CD4-positive, alpha-beta T cell treated with Interferon gamma for 1 hour (primary cell): ENCODE measurements at places on chromosomes 7 and 10.
A peak's percentile ranks its signal among the peaks of the same experiment; 100 is the strongest.

DNA sequence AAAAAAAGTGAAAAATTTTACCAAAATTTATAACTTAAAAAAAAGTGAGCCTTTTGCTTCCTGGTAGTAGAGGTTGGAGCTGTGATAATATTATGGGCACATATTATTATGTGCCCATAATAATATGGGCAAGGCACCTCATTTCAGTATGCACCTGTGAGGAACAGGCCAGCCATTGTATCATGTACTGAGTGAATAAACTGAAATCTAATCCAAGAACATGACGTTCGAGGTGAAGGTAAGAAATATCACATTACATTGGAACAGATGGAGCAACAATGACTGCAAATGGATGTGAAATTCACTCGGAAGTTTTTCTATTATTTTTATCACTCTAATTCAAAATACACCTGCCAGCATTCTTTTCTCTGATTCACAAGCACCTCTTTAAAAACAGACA is 216.0 kb downstream of the KLF6 start:
- DNase-seq = no peak

GRCh38 chr10:87887548-87888289 is 24.3 kb downstream of the PTEN start:
- no peak for DNase-seq

GRCh38 chr7:128322040-128322643 is 21.6 kb downstream of the RBM28 start:
- peak; percentile 13 for DNase-seq

- no peak for DNase-seq
Measured at GRCh38 chr7:151100921-151101320, 14.6 kb downstream of the AGAP3 start.

DNA sequence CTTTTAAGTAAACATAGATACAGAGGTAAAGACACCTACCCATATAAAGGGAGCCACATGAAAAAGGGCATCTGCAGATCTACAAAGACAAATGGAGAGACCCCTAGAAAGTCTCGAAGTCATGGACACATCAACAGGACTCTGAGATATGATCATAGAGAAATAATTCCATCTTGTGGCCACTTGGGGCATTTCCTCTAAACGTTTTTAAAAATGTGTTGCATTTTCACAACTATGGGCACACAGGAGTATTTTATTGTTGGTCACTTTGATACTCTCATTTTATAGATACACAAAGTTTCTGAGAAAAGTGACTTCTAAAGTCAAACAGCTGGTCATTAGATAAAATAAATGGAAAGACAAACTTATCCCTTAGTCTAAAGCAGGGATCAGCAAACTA is 87.1 kb downstream of the CRTAC1 start:
- DNase-seq = no peak

DNA sequence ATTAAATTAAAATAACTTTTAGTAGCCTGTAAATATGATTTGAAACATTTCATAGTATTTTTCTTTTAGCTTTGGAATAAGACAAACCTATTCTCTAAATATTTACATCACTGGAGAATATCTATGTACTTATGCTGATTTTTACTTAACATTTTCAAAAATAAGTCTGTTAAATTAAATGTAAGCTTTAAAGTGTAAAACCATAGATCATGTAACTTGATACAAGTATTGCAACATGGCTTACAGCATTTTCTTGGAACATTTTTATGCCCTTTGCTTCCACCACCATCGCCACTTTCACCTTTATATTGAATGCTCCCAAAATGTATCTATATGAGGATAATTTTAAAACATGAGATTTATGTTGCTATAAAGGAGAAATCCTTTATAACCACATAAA is 427.1 kb downstream of the GFRA1 start:
- no peak for DNase-seq

- DNase-seq = no peak
Measured at GRCh38 chr10:99984211-99985034, 25.3 kb downstream of the DNMBP start.

- no peak for DNase-seq
Measured at GRCh38 chr10:44635176-44635575, 250.3 kb upstream of the CXCL12 start.

DNA sequence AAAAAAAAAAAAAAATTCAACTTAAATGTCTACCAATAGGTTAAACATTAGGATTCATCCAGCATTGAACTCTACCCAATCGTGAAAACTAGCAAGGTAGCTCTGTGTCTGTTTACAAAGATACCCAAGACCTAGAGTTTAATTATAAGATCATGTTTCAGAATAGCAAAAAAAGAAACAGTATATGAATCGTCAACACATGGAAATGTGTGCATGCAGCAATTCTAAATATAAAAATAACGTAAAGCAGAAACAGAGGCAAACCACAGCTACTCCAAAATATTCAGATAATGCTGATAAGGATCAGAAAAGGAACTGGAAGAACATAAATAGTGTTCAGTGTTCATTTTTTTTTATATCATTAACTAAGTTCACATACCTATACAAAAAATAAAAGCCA is 68.7 kb downstream of the AFAP1L2 start:
- no peak for DNase-seq

GRCh38 chr7:16065939-16066338 is 355.4 kb downstream of the CRPPA start:
- no peak for DNase-seq

- no peak for DNase-seq
Measured at GRCh38 chr7:66352071-66352470, 146.9 kb downstream of the TPST1 start.

GRCh38 chr7:129351320-129351719 is 82.9 kb upstream of the STRIP2 start:
- DNase-seq = no peak

DNA sequence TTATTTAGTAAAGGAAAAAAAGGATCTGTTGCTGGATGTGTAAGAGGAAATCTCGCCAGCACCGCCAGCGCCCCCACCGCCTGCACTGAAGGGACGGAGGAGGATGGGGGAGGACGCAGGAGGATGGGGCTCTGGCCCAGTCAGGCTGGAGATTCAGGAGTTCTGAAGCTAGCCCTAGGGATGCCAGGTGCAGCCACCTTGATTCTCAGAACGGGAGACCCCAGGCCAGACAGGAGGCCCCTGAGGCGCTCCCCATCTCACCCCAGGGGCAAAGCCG is 1.3 kb downstream of the CAMK2B start:
- DNase-seq = no peak

DNA sequence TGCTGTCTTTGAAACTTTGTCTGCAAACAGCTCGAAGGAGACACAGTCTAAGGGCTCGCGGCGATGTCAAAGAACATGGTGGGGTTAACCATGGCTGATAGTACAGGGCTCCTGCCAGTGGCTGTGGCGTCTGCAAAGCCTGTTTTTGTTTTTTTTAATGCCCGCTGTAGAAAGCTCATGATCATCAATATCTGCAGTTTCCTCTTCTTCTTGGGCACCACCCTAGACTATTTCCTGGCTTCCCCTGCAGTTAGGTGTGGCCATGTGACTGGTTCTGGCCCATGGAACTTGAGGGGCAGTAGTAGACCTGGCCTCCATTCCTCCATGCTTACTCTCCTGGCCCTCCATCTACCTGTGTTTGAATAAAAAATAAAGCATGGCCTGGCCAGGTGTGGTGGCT is 21.8 kb upstream of the SAMD8 start:
- DNase-seq = no peak

DNA sequence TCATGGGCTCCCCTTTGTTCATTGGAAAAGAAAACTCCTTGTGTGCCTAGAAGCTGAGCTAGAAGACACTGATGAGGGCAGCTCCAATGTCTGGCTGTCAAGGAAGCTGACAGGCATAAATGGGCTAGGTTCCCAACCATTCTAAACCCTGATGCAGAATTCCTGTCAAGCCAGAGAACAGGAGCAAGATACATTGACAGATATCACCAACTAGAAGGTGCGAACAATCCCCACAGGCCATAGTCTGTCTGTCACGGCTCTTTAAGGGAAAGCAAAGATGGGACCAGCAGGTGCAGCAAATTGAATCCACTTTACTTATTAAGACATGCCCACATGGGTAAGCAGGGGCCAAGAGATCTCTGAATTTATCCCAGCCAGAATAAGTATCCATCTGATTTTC is 617.9 kb upstream of the POT1 start:
- no peak for DNase-seq

- DNase-seq = no peak
Measured at GRCh38 chr10:132591166-132591971, 53.8 kb downstream of the INPP5A start.

DNA sequence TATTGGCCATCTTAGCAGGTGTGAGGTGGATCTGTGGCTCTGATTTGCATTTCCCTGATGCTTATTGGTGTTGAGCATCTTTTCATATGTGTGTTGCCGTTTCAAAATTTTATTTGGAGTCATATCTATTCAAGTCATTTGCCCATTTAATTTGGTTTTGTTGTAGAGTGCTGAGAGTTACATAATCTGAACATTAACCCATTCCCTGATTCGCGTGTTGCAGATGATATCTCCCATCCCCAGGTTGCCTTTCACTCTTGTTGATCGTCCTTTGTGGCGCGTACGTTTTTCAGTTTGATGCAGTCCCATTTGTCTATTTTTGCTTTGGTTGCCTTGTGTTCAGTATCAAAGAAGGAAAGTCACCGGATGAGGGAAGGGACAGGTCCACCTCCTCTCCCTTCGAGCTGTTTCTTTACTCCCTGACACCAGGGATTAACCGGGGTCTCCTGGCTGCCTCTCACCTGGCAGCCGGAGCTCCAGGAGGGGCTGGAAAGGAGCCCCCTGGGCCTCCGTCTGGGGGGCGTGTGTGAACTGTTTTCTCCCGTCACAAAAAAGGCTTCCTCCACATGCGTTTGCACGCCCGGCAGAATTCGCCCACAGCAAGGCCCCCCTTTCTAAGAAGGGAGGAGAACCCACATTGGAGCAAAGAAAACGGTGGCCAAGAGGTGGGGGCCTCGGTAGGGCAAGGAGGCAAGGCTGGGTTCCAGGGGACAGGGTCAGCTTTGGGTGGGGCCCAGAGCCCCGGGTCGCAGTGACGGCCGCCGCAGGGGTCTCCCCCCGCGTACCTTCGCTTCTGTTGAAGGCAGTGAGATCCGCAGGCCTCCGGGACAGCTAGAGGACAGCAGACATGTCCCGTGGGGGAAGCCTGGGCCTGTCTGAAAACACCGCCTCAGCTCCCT is 8.3 kb downstream of the MNX1 start:
- no peak for DNase-seq

- no peak for DNase-seq
Measured at GRCh38 chr7:102925976-102926782, 13.4 kb downstream of the LRRC17 start.

GRCh38 chr10:97000487-97001182 is 168.5 kb downstream of the LCOR start:
- DNase-seq = no peak

- no peak for DNase-seq
Measured at GRCh38 chr10:86253091-86254072, 113.2 kb downstream of the GRID1 start.

DNA sequence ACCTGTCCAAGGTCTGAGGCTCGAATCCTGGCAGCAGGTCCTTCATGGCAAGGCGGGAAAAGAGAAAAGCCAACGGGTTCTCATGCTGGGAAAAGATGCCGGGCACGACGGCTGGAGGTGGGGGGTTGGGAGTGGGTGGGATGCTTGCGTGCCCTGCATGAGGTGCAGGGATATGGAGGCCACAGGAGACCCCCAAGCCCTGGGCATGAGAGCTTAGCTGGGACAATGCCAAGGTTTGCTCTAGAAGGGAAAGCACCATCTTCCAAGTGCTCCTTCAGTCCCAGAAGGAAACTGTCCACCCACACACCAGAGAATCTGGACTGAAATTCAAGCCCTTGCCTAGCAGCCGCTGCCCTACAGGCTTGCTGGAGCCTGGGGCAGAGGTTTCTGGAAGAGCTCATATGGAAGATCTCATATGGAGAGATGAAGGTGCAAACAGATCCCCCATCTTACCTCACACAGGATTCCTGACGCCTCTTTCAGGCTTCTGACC is 64.3 kb downstream of the ZRANB1 start:
- DNase-seq = no peak

- DNase-seq = no peak
Measured at GRCh38 chr10:59324597-59324996, 37.8 kb downstream of the FAM13C start.

- DNase-seq = no peak
Measured at GRCh38 chr7:14676896-14677295, 225.7 kb downstream of the DGKB start.

DNA sequence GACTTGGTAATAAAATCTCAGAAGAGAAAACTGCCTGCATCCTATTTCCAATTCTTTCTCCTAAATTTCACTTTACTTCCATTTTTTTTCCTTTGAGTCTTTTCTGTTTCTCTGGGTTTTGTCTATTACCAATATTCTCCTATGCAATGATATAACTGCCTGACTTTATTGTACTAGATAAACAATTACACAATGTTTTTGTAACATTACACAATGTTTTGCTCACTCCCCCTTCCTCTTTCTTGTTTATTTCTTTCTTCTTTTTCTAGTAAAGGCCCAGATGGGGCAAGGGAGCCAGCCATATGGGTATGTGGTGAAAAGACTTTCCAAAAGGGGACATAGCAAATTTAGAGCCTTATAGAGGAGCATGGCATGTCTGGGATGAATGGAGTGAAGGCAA is 278.7 kb upstream of the PHYHIPL start:
- no peak for DNase-seq

DNA sequence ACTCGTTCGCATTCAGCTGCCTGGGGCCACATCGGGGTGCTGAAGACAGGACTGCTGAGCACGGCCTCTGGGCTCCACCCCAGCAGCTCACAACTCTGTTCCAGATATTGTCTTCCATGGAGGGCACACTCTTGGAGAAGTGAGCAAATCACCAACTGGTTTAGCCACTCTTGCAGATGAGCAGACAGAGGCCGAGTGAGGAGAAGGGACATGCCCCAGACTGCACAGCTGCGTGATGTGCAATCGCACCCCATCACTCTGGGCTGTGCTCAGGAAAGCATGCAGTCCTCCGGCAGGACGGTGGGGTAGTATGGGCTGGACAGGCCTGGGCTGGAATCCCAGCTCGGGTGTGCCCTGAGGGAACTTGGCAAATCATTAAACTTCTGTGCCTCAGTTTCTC is 111.6 kb downstream of the FAM53B start:
- DNase-seq = no peak

DNA sequence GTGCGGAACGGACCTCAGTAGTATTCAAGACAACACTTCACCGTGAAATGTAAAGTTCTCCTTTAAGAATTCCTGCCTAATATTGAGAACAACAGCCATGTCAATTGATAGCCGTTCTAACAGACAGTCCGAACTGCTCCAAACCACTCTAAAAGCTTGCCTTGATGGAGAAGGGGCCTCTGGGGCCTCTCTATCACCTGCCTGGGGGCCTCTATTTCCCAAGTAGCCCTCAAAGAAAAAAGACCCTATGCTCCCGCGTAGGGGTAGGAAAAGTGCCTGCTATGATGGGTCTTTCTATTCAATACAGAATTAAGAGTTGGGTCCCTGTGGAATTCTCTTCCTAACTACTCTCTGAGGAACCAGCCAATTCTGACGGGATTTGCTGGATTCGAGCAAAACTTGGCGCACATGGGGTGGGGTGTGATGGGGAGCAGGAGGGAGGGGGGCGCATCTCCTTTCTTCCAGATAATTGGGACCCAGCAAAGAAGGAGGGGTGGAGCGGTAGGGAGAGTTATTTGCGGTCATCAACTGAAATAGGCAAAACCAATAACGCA is 8.3 kb upstream of the DLX6 start:
- no peak for DNase-seq

GRCh38 chr7:755413-755805 is 28.3 kb upstream of the PRKAR1B start:
- DNase-seq = no peak

- DNase-seq = peak; percentile 30
Measured at GRCh38 chr7:77238703-77239136, 39.1 kb upstream of the FGL2 start.
